ENCODE measurements at places on chromosomes 11 and 22.

DNA sequence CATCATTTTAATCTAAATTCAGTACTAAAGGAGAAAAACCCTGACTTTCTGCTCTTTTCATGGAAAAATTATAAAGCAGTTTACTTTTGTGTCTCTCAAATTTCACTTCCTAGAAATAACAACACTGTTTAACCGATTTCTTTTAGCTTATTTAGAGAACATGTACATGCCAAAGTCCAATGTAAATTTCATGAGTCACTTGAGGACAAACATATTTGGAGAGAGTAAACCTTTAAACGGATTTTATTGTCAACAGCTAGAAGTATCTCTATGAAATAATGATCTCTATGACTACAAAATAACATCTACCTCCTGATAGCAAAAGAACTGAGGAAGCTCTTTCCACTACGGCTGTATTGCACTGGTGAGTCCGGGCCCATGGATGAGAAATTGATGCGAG lies 46.3 kb upstream of the SLC22A25 start:
- no peak for DNase-seq

DNA sequence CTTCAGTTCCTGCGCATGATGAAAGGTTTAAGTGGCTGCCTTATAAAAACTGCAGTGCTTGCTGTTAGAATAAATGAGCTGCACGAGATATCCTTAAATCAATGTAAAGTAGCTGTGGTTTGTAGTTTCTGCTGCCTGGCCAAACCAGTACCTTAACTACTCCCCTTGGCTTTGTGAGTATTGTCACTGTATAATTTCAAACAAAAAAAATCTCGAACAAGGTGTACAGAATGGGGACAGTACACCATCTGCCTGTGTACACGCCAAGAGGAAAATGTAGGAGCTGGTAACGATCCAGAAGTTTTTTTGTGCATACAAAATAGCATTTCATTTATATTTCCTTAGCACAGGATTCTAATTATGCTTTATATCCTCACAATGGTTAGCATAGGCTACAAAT lies 20.6 kb upstream of the NDUFC2 start:
- DNase-seq: no peak

GRCh38 chr11:62061356-62062222 lies 62.2 kb upstream of the INCENP start:
- DNase-seq: no peak

- no peak for DNase-seq
Measured at GRCh38 chr11:111370902-111371578, 8.0 kb downstream of the POU2AF1 start.

DNA sequence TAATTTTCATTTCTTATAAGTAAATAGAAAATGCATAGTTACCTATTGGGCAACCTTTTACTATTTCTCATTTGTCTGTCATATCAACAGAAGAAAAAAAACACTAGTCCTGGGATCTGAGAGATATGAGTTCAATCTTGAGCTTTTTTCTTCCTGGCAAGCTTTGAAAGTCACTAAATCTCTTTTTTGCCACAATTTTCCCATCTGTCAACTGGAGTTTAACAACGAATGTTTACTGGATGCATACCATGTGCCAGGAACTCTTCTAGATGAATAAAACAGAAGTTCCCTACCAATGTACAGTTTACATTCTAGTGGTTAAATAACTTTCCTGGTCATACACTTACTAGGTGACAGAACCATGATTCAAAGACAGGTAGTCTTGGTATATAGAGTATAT lies 31.0 kb downstream of the FSHB start:
- DNase-seq: no peak

DNA sequence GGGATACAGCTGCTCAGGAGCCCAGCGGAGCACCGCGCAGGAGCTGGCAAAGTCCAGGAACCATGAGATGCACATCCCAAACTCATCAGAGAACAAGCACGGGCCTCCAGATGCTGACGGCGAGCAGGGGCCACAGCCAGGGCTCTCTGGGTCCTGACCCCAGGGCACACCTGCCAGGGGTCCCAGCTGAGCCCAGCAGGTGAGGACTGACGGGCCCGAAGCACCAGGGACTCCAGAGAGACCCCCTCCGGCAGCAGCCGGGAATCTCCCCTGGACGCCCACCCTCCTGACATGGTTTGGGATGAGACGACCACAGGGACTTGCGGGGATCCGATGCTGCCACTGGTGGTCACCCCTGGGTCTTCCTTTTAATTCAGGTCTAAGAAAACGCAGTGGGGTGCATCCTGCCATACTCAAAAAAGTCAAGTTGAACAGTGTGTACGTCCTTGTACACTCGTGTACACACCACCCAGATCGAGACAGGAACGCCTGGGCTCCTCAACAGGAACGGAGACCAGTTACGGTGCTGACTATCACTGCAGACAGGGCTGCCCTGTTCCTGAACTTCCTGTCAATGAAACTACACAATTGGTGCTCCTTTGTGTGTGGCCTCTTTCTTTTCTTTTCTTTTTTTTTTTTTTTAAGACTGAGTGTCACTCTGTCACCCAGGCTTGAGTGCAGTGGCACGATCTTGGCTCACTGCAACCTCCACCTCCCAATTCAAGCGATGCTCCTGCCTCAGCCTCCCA lies 21.9 kb downstream of the TTLL8 start:
- DNase-seq: no peak

GRCh38 chr11:77211594-77212251 lies 83.7 kb downstream of the MYO7A start:
- DNase-seq: no peak

GRCh38 chr22:39833610-39834009 lies 60.0 kb downstream of the ENTHD1 start:
- DNase-seq: no peak

GRCh38 chr11:79437278-79437980 lies 3.4 kb downstream of the TENM4 start:
- DNase-seq: no peak

GRCh38 chr11:87039371-87039770 lies 1.6 kb downstream of the TMEM135 start:
- DNase-seq: no peak

DNA sequence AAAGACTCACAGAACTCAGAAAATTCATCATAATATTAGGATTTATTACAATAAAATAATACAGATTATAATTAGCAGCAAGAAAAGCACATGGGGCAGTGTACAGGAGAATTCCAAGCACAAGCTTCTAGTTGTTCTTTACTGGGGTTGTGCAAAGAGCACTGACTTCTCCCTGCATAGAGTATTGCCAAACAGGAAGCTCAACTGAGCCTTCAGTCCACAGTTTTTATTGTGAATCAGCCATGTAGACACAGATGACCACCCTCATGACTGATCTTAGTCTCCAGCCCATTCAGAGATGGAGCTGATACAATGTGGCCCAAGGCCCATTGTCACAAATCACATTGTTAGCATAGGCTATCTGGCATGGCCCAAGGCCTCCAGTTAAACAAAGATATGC lies 798.9 kb downstream of the KCNA4 start:
- DNase-seq: no peak

DNA sequence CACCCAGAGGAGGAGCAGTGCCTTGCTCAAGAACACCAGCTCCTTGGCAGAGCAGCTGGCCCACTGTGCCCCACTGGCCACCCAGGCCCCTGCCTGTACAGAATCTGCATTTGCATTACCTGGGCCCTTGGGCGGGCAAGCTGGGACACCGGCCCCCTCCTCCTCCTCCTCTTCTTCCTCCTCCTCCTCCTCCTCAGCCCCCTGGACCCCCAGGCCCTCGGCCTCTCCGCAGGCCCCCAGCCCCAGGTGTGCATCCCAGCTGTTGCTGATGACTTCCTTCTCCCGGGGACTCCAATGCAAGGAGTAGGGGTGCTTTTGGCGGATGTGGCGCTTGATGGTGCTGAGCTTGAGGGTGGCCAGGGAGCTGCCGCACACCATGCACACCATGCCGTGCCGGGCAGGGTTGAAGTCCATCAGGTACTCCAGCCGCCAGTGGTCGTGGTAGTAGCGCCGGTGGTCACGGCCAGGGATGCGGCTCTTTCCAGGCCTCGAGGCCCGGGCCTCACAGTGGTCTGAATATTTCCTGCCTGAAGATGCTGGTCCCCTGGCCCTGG lies 2.8 kb downstream of the ZFTA start:
- no peak for DNase-seq

- no peak for DNase-seq
Measured at GRCh38 chr11:126829716-126830115, 170.9 kb downstream of the KIRREL3 start.

DNA sequence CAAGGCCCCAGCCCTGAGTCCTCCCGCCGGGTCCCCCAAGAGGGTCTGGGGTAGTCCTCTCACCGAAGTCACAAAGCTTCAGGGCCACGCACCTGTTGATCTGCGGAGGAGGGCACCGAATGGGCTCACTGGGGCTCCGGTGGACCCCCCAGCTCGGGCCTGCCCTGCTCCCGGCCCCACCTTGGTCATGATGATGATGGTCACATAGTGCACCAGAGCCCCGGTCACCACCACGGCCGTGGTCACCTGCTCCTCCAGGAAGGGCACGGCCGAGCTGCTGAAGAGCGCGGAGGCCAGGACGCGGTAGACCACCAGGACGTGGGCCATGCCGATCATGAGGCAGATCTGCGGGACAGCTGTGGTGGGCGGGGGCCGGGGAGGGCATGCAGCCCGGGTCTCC lies 13.5 kb upstream of the SIGIRR start:
- no peak for DNase-seq

- no peak for DNase-seq
Measured at GRCh38 chr11:65559535-65559934, 1.4 kb upstream of the LTBP3 start.

GRCh38 chr11:8309862-8310261 lies 46.2 kb upstream of the LMO1 start:
- no peak for DNase-seq

GRCh38 chr11:86511086-86511551 lies 136.4 kb downstream of the CCDC81 start:
- DNase-seq: no peak

DNA sequence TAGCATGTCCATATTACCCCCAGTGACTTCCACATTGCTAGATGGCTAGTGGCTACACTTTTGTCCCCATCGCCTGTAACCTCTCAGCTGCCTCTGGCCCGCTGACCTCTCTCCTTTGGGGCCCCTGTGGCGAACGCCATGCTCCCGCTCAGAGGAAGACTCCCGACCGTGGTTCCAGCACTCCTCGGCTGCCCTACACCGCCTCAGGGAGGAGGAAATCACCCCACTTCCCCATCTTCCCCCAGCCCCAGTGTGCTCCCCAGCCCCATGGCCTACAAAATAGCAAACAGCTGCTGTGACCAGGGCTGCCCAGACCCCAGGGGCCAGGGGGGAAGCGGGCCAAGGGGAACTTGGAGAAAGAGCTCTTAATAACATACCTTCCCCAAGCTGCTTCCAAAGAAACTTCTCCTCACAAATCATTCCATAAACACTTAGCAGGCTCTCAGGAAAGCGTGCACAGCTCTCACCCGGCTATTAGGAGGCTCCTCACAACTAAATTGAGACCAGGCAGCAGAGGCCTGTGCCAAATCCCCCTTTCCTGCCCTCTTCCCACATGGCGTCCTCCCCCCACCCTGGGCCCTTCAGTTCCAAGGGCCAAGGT lies 63.5 kb upstream of the WNT11 start:
- DNase-seq: no peak

DNA sequence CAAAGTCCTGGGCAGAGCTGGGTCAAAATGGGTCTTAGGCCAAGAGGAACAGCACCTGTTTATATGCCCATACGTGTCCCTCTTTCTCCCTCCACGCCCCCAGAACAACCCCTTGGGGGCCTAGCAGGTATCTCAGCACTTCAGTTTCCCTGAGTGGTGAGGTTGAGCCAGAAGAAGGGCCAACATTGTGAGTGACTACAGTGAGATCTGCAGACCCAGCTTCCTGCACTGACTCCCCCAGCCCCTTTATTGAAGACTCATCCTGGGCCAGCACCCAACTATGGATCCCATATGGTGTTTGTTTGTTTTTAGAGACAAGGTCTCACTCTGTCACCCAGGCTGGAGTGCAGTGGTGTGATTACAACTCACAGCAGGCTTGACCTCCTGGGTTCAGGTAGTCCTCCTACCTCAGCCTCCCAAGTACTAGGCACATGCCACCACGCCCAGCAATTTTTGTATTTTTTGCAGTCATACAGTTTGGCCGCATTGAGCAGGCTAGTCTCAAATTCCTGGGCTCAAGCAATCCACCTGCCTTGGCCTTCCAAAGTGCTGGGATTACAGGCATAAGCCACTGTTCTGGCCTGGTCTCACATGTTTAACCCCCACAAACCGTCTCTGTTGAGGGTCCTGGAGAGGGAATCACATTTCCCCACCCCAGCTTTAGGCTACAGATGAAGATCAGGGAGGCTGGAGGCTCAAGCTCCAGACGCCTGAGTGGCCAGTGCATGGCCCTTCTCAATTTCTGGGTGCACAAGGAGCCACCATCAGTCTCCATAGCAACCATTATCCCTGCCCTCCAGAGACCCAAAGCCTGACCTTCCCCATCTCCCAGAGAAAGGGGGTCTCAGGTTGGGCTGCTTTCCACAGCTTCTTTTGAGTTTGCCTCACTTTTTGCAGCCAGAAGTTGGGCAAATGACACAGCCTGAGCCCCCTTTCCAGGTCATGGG lies 1.7 kb upstream of the LARGE2 start:
- DNase-seq: no peak

- no peak for DNase-seq
Measured at GRCh38 chr11:64130618-64131017, 35.3 kb downstream of the MACROD1 start.

- DNase-seq: no peak
Measured at GRCh38 chr11:40290171-40290631, 1169.3 kb downstream of the LRRC4C start.

DNA sequence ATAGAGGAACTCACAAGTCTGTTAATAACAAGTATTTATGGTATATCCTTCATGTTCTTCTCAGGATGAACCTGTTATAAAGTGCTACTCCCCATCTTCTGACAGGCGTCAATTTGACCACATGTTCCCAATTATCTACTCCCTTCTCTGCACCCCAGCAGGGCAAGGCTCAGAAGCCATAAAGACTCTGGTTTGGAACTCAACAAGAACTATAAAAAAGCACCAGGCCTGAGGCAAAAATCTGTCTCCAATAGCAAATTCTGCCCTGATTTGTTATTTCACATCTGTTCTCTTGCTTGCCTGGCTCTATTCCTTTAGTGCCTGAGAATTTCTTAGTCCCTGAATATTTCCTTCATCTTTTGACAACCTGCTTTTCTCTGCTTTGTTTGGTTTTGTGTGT lies 618.2 kb upstream of the KIRREL3 start:
- no peak for DNase-seq

DNA sequence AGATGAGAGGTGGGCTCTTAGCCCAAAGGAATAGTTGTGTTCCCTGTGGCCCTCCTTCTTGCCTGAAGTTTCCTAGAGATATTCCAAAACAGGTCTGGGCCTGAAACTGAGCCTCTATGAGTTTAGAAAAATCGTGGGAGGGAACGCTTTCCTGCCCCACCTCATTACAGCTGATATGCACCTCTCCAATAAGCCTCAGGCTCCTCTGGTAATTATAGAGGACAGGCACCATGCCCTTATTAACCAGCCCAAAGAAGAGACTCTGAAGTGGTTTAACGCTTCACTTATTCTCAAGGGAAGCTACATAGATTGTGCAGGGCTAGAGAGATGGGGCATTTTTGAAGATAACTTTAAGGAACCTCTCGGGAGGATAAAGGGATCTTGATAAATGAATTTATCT lies 3.4 kb upstream of the MPZL2 start:
- no peak for DNase-seq

GRCh38 chr11:58006940-58007339 lies 16.7 kb upstream of the OR9Q1 start:
- DNase-seq: no peak
